Urinary bladder (tissue), 4 donors: ENCODE measurements at places on chromosomes 3 and 15. TPM values are rescaled to one million over a fixed set of nuclear protein-coding genes. Genes with fewer than 3 reads are reported as not detected.
A peak's percentile ranks its signal among the peaks of the same experiment; 100 is the strongest.

The GTPBP8 gene
- 15.4 TPM for polyA plus RNA-seq

The GXYLT2 gene
- 2.6 TPM for polyA plus RNA-seq

GRCh38 chr3:133490468-133491351 is 82.8 kb upstream of the CDV3 start:
- no peak for DNase-seq

DNA sequence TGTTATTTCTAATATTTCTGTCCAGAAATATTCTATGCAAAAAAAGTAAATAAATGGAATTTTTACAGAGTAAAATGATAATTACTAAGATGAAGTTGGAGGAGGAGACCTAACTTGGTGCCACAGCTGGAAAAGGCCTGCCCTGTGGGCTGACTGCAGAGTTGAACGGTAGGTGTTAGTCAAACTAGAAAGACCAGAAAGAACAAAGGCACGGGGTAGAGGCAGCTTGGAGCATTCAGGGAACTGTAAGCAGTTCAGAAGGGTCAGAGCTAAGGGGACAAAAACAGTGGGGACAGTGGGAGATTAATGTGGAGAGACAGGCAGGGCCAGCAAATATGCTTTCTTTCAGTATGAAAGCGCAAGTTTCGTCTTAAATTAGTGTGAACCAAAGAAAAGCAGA is 39.3 kb upstream of the PTPRG start:
- DNase-seq: no peak

GRCh38 chr15:89028036-89028435 is 60.2 kb upstream of the ABHD2 start:
- no peak for DNase-seq

DNA sequence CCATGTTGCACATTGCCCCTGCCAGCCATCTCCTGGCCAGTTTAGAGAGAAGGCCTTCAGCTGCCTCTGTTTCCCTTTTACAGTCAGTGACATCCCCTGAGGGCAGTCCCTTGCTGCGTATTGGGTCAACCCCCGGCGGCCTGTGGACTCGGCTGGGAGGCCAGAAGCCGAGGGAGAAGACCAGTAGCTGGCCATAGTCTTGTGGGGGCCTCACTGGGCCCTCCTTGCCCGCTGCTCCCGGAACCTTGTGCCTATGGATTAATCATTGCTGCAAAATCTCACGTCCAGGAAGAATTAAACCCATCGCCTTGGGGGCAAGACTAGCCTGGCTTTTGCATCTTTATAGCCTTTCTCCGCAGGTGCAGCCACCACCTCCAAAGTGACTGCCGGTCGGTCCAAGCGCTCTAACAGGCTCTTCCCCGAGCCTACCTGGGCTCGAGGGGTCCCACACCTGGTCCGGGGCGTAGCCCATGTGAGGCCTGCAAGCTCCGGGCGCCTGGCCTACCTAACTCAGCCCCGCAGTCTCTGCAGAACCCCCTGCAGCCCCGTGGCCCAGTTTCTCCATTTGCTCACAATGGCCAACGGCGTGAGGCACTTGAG is 870 bp upstream of the CHAC1 start:
- no peak for DNase-seq

GRCh38 chr15:72113347-72114031 is 4.5 kb downstream of the MYO9A start:
- DNase-seq: no peak

- DNase-seq: no peak
Measured at GRCh38 chr3:8112587-8112986, 389.0 kb upstream of the LMCD1 start.

GRCh38 chr15:92938387-92938786 is 38.3 kb downstream of the CHD2 start:
- no peak for DNase-seq

- DNase-seq: no peak
Measured at GRCh38 chr15:22939051-22939450, 41.1 kb downstream of the CYFIP1 start.

DNA sequence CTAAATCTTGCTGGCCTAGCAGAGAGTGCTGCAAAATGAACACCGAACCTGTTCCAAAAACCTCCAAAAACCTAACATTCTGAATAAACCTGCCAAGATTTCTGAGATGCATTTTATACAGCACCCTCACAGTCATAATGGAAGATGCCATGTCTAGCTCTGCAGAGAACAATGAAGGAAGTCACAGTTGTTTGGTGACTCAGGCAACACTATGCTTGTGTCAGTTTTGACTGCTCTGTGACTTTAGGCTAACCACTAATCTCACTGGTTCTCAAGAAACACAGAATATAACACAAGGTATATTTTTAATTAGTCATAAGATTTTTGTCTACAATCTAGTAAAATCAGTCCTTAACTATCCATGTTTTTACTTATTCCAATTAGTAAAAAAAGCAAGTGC is 606.6 kb downstream of the TBL1XR1 start:
- no peak for DNase-seq

The VPS33B gene
- polyA plus RNA-seq: 11.8 TPM

- DNase-seq: no peak
Measured at GRCh38 chr15:64892847-64893403, 18.8 kb upstream of the ANKDD1A start.

The EBLN2 gene
- polyA plus RNA-seq: 0.85 TPM

DNA sequence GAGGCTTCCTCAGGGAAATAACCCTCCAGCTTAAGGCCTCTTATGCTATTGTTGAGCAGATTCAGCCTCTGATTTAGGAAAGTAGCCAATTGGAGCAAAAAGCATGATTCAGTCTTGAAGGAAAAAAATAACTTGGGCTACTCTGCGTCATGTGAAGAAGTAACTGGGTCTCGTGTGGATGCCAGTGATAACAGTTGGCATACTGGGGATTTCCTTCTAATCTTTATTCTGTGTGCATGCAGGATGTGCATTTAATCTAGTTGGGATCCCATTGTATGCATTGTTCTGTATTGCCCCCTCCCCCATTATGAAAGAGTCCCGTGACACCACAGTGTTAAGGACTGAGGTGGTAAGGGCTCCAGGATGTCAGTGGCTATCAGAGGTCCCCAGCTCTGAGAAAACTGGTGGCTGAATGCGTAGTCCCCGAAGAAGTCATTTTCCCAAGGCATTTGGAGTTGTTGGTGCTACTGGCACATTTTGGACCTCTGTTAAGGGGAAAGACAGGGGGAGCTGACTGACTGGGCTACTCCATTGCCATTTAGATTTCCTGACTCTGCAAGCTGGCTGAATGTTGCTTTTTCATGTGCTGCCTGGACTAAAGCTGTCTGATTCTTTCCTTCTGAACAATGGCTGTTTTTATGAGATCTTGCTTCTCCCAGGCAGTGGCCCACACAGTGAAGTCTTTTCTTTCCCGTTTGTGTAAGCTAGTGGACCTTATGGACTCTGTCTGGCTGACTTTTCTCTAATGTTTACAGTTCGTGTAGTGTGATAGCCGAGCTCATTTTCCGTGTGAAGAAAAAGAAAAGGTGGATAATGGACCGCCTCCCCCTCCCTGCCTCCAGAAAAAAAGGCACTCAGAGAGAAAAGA is 38.4 kb upstream of the TRAK1 start:
- DNase-seq: no peak

- DNase-seq: no peak
Measured at GRCh38 chr3:4313606-4314293, 10.6 kb downstream of the SETMAR start.

- DNase-seq: no peak
Measured at GRCh38 chr3:36827133-36827532, 62.8 kb upstream of the DCLK3 start.

GRCh38 chr15:69729167-69729748 is 276.6 kb downstream of the RPLP1 start:
- no peak for DNase-seq

The RSL24D1 gene
- 76.8 TPM for polyA plus RNA-seq

The FGF12 gene
- 0.72 TPM for polyA plus RNA-seq

- DNase-seq: no peak
Measured at GRCh38 chr15:52780172-52780980, 9.8 kb downstream of the ONECUT1 start.

DNA sequence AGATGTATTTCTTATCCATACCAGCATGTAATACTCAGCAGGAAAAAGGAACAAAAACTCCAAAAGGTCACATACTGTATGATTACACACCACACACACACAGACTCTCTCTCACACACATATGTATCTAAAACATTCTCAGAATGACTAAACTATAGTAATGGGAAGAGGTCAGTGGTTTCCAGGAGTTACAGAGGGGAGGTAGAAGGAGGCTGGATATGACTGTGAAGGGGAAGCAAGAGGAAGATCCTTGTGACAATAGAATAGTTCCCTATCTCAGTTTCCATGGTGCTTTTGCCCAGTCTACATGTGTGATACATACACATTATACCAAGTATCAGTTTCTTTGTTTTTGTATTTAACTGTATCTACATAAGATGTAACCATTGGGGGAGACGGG is 190.1 kb downstream of the IL5RA start:
- no peak for DNase-seq

DNA sequence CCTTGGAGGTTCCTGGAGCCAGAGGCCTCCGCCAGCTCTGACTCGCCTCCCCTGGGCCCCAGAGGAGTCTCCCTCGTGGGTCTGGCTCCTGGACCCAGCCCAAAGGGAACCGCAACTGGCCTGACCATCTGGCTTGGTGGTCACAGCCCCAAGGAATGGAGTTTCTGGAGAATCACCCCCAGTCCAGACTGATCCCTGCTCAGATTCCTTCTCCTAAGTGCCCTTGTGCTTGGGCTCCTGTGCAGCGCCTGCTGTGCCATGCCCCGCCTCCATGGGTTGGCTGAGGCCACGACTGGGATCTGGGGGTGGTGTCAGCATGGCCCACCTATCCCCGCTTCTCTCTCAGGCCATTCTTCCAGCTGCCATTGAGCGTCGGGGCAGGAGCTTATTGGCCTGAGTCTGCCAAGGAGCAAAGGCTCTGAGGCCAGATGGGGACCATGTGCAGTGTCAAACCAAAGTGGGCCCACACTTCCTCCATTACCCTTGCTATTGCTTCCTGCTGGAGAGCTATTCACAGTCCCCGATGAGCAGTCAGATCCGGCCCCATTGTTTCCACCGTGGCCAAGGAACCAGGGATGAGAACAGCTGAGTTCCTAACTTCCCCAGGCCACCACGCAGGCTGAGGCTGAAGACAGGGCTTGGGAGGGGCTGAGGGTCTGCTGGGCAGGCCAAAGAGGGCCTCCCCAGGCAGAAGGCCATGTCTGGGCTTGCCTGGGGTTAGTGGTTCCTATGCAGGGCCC is 19.0 kb downstream of the CSPG4 start:
- DNase-seq: no peak

- DNase-seq: peak; percentile 71
Measured at GRCh38 chr3:127786353-127787070, 35.8 kb downstream of the MGLL start.

- DNase-seq: no peak
Measured at GRCh38 chr3:158569794-158570193, 1.2 kb upstream of the MLF1 start.

DNA sequence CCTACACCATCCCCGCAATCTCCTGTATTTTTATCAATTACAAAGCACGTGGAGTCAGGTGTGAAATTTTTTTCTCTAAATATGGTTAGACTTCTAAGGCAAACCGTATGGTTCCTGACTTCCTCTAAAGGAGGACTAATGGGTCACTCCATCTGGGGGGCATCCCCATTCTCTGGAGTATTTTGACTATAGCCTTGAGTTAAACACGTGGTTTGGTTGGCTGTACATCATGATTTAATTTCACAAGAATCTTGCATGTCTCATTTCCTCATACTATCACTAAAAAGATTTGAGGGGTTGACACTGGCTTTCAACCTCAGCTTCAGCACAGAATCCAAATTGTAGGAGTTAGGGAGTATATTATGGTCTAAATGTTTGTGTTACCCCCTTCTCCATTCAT is 25.3 kb upstream of the ZNF770 start:
- no peak for DNase-seq

GRCh38 chr3:197880491-197881269 is 69.3 kb upstream of the RPL35A start:
- DNase-seq: no peak

The MYO5C gene
- polyA plus RNA-seq: 4.0 TPM

DNA sequence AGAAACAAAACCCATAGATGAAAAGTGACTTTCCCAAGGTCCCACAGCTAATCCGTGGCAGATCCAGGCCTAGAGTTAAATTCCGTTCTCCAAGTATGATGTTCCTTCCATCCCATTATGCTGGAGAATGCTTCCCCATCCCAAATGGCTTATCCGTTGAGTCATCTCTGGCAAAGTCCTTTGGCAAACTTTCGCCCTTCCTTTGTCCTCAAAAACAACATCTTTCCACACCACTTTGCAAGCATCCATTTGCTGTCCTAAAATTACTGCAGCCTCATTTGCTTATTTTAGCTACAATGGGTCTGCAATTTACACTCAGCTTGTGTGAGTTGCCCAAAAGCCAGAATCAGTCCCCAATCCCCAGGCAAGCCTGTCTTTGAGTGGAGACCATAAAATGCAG is 304.0 kb upstream of the TLE3 start:
- no peak for DNase-seq

- no peak for DNase-seq
Measured at GRCh38 chr15:101137312-101137940, 114.4 kb downstream of the CHSY1 start.
